ENCODE measurements at places on chromosomes 16 and 17.

- DNase-seq, result no peak
These were observed 233.4 kb upstream of the HS3ST3A1 start for GRCh38 chr17:13835151-13835550.

DNA sequence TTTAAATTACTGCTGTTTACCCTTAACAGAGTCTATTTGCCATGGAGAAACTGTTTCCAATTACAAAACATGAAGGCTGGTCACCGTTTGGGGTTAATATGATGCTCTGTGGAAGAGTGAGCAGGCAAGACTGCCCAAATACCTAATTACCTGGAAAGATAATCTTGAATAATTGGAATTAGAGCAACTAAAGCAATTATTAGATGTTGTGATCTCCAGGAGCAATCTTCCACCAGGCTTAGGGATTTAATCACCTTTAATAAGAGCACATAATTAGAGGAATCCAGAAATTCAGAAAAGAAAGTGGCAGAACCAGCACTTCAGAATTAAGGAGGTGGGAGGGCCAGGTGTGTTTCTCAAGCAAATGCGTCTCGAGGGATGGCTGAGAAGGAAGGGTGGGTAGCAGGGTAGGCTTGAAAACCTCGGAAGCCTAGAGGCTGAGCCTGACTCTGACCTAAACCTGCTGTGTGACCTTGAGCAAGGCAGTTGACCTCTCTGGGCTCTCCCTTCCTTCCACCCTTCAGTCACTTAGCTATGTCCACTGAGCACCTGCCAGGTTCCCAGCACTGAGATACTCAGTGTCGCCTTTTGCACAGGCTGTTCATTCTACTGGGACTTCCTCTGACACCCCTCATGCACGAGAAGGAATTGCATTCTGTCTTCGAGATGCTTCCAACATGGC lies 113.2 kb downstream of the GSG1L start:
- no peak for DNase-seq

DNA sequence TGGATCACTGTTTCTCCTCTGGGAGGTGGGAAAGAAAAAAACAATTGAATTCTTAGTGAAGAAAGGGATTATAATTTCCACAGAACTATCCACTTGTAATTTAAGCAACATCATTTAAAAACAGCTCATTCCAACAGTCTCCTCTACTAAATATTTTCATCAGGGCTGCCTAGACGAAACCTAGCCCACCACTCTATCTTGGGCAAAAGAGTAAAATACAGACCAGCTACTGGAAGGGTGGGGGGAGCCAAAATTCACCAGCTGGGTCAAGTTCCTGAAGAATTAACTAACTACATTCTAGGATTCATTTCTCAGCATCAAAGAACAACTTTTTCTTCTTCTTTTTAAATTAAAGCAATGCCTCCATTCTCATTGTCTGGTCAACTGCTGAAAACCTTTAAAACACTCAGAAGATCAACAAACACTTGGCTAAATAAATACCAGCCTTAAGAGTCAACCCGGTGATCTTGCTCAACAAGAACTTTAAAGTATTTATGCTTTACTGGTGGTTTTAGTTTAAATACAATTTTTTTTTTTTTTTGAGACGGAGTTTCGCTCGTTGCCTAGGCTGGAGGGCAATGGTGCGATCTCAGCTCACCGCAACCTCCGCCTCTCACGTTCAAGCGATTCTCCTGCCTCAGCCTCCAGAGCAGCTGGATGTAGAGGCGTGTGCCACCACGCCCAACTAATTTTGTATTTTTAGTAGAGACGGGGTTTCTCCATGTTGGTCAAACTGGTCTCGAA lies 25.2 kb downstream of the KANSL1 start:
- DNase-seq, result no peak

DNA sequence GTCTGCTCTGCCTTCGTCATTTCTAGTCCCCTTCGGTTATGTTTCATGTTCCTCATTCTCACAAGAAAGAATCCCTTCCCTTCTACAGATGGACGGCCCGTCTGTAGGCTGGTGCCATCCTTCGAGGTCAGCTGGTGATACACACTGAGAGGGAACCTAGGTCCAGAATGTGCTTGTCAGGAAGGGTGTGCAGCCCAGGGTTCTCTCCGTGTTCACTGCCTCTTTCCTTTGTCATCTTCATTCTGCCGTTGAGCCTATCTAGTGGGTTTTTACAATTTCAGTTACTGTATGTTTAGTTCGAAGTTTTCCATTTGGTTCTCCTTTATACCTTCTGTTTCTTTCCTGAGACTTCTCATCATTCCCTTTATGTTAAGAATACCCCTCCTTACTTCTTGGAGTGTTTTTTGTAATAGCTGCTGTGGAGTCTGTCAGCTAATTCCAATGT lies 18.9 kb downstream of the KIAA0513 start:
- no peak for DNase-seq

All from esophagus squamous epithelium (tissue), 5 donors.